Stimulated activated CD8-positive, alpha-beta memory T cell treated with anti-CD3 and anti-CD28 coated beads, Interleukin-4, amount 100 ng/mL, for 24 hours (primary cell): ENCODE measurements at places on chromosomes 3 and 15.

- DNase-seq = no peak
These were observed 90.2 kb upstream of the KLF13 start for GRCh38 chr15:31236184-31237042.

DNA sequence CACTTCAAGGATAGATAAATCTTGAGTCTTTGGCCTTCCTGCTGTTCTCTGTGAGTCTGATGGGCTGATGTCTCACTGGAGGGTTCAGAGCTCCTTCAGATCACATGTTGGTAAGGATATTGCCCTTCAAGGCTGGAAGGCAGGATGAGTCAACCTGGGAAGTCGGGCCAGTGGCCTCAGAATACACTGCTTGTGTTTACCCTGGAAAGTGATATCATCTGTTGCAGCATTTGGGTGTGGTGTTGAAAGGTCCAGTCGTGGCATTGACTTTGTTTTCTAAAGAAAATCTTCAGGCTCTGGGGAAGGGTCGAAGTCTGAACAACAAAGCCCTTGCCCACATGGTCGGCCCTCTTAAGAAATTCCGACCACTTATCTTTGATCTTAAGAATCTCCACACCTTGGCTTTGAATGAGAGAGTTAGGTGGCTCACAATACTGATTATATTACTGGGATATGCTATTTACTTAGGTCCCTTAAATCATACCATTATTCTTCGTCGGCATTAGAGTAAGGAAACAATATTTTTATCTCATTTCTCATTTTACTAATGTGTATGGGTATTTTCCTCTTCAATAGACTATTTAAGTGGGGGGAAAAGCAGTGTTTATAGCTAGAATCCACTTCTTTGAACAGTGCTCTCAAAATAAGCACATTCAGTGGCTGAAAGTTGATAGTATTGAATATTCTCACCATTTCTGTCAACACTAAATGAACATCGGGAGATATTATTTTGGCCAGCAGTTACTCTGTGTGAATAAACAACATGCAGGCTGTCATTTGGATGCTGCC is 303.9 kb upstream of the RASGRP1 start:
- DNase-seq = no peak

DNA sequence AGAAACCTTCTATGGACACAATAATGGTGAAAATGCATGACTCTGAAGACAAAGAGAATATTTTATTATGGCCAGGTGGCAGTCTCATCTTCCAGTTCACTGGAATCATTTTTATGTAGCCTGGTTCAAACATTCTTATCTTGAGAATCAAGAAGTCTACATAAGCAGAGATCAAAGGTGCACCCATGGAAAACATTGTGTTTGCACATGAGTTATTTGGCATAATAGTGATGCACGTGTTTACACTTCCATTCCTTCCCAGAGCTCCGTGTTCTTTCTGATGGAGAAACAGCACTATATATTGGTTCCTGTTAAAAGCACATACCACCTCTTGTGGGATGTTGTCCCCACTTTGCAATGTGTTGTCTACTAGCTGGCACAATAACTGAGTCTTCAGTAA is 572.2 kb downstream of the GRM7 start:
- no peak for DNase-seq

GRCh38 chr3:44930911-44931310 is 45.1 kb downstream of the ZDHHC3 start:
- no peak for DNase-seq

GRCh38 chr3:131402391-131403039 is 20.9 kb downstream of the NUDT16 start:
- no peak for DNase-seq

DNA sequence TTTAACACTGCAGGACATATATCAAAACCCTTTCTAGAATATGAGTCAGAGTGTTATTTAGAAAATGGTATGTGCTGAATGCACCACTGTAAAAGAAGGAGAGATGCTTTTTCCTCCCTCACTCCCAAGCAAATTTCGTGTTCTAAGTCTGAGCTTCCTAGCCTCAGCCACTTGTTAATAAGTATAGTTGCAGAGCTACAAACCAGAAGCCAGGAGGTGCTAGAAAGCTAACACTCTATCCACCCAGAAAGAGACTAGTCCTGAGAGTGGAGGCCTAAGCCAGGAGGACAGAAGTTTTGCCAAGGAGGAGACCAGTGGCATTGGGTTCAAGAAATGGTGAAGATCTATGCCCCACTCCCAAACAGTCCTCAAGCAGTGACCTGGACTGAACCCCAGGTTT is 40.5 kb upstream of the GYG1 start:
- no peak for DNase-seq
